ENCODE measurements at places on chromosomes 2 and 18.

DNA sequence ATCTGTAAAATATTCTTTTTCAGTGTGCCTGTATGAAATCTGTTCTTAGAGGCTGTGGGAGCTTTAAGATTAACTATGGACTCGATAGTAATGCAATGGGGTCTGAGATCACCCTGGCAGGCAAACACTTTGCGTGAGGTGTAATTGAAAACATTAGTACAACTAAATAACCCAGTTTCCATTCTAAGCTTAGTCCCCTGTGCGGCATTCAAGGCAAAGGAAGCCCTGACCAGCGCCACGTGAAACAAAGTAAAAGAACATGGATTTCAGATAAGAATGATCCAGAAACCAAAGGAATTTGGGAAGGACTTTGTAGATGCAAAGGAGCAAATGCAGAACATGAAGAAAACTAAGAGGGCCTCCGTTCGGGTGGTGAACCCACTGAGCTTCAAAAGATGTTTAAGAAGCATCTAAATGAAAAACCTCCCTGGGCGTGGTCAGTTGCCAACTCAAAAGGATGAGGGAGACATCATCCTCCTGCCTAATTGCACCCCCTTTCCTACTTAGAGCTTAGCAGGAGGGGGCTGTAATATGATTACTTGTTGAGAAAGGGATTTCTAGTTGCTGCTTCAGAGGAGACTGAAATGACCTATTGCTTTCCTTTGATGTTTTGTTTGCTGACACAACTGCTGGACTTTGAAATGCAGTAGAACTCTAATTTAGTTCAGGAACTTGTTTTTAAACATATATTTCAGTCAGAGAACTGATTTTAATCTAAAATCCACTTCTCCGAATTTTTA lies 7.9 kb upstream of the CETN1 start:
- no peak for DNase-seq

DNA sequence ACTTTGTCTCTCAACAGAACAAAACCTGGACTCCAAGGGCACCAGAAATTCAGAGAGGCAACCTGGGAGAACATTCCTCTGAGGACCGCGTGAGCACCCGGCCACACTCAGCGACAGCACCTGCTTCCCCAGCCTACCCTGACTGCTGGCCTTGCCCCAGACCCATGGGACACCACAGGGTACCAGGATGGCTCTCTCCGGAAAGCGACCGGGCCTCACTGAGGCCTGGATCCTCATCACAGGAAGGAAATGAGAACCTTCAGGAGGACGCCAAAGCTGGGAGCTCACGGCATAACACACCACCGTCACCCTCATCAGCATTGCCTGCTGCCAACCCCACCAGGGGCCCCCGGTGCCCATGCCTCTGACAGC lies 38.9 kb downstream of the HS6ST1 start:
- DNase-seq = no peak

GRCh38 chr2:233358947-233359346 lies 4.7 kb downstream of the DGKD start:
- no peak for DNase-seq

DNA sequence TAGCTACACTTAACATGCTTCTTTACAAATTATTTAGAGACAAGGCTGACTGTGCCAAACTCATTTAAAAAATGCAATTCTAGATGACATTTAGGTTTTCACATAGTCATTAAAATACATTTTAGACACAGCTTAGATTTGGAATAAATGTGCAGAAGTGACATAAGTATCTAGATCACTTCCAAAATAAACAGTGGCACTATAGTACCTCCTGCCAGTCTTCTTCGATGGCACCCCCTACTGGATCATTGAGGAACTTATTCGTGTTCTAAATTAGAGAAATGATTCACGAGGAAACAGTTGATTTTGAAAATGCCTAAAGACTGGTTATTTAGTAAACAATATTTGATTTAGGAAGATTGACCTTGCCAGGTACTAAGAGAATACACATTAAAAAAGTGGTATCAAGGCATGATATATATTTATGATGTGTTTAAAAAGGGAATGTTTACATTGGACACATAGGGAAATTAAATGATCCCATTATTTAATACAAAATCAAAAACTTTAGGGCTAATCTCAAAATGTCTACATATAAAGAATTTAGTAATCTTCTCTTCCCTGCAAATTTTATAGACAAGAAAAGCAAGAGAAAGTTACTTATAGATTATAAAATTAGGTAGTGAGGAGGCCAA lies 323.9 kb downstream of the XIRP2 start:
- no peak for DNase-seq

GRCh38 chr18:78069784-78070664 lies 820.4 kb downstream of the GALR1 start:
- DNase-seq = no peak

Measured in retinal pigment epithelial cell (primary cell).